ENCODE measurements at places on chromosomes 2 and 18.

- DNase-seq = peak; percentile 71
Observed at GRCh38 chr2:61763605-61764034, 90.2 kb downstream of the FAM161A start.

GRCh38 chr18:45715212-45715780 lies 8.7 kb upstream of the SLC14A1 start:
- no peak for DNase-seq

DNA sequence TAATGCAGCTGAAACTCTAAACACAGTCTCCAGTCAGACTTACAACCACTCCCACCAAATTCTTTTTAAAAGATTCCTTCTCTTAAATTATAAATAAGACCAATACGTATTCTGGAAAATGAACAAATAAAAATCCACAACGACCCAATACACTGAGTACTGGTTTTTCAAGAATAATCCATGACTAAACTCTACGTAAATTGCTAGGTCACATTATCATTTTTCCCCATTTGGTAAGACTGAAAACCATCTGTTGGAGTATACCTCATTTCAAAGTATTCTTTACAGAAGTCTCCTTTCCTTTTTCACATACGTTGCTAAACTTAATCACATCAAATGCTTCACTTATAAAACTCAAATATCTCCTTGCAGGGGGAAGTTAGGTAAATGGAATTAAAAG lies 6.0 kb downstream of the ZNF516 start:
- no peak for DNase-seq

- DNase-seq = no peak
Observed at GRCh38 chr18:68843473-68844089, 45.7 kb downstream of the CCDC102B start.

- peak; percentile 95 for DNase-seq
Observed at GRCh38 chr2:42132191-42132965, 36.8 kb upstream of the EML4 start.

- no peak for DNase-seq
Observed at GRCh38 chr18:48915626-48916425, 34.9 kb downstream of the SMAD7 start.

GRCh38 chr2:74864728-74865722 lies 31.1 kb downstream of the HK2 start:
- DNase-seq = no peak

- no peak for DNase-seq
Observed at GRCh38 chr2:141591787-141592186, 539.0 kb downstream of the LRP1B start.

GRCh38 chr2:105129722-105130232 lies 91.9 kb downstream of the MRPS9 start:
- DNase-seq = no peak

DNA sequence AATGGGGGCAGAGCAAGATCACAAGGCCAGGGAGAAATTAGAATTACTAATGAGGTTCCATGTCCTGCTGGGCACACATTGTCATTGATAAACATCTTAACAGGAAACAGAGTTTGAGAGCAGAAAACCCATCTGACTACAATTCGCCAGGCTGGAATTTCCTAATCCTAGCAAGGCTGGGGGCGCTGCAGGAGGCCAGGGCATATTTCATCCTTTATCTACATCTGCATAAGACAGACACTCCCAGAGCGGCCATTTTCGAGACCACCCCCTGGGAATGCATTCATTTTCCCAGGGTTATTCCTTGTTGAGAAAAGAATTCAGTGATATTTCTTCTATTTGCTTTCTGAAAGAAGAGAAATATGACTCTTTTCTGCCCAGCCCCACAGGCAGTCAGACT lies 152.7 kb downstream of the SUCLG1 start:
- DNase-seq = no peak

GRCh38 chr2:86256982-86257381 lies 57.7 kb downstream of the MRPL35 start:
- no peak for DNase-seq

DNA sequence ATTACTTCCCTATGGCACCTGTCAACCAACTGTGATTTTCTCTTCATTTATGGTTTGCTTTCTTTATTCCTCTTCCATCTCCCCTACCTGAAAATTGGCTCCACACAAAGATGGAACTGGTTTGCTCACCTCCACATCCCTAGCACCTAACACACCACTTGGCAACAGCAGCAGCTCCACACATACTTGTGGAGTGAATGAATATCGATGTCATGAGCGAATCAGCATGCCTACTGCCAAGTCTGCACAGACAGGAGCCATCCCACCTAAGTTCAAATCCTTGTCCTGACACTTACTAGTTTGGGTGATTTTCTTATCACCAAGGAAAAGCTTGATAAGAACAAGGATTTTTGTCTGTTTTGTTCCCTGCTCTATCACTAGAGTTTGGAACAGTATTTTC lies 191.4 kb upstream of the TMEM200C start:
- DNase-seq = no peak

DNA sequence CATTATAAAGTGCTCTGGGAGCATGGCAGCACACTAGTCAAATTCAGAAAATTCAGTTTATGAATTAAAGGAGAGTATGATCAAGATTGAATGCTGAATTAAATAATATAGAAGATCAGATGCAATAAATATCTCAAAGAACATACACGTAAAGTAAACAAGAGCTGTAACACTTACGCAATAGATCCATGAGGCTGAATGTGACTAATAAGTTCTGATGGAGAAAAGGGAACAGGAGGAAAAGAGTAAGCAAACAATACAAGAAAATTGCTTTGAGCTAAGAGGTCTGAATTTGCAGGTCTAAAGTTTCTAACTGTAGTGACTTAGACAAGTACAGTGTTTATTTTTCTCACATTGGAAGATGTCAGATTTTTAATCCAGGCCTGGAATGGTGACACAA lies 646.7 kb upstream of the ZNF804A start:
- DNase-seq = no peak

GRCh38 chr18:55404832-55405465 lies 183.0 kb downstream of the TCF4 start:
- no peak for DNase-seq

DNA sequence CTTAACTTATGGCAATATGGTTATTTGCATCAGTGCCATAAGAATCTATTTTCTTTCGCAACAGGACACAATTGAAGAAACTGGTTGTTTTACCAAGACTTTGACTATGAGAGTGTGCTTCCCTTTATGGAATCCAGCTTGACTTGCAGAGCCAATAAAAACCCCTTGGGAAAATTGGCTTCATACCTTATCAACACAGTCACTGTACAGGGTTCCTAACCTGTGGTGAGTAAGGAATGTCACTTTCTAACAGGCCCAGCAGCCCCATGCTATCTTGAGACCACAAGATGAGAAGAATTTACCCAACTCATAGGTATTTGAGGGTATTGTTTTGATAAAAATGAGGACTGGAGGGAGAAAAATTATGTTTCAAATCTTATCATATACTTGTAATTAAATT lies 418.5 kb upstream of the MAP2 start:
- DNase-seq = no peak

GRCh38 chr18:69626643-69627242 lies 226.1 kb downstream of the DOK6 start:
- DNase-seq = no peak

- peak; percentile 87 for DNase-seq
Observed at GRCh38 chr18:48922801-48923730, 27.7 kb downstream of the SMAD7 start.

GRCh38 chr2:48483506-48483905 lies 46.4 kb upstream of the STON1 start:
- no peak for DNase-seq

DNA sequence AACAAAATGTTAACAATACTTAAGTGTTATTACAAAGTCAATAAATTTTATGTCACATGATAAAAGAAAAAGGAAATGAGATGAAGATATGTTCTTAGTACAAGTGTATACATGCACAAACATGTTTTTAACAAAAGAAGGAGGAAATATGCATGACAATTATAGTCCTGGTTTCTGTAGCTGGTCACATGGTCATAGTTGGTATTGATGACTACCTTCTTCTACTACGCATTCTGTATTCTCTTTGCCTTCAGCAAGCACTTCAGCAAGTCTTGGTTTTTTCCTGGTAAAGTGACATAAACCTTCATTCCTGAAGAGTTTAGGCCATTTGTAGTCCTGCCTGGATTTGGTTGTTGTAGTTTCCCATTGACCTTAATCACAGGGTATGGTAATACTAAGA lies 121.3 kb upstream of the SYT4 start:
- no peak for DNase-seq

DNA sequence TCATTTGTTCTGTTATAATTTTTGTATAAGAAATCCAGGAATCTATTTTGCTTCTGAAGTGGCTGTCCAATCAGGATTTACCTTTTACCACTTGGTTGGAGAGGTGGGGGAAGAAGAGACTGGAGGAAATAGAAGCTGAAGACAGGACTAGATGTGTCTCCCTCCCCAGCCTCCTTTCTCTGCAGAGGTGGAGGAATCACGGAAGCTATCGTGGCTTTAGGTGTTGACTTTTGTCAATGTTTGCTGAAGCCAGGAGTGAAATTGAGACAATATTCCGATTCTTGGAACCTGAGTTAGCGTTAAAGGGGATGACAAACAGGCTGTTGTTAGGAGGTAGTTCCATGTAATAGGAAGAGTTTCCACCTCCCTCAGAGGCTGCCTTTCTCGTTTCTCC lies 43.5 kb downstream of the PDCL3 start:
- DNase-seq = no peak

DNA sequence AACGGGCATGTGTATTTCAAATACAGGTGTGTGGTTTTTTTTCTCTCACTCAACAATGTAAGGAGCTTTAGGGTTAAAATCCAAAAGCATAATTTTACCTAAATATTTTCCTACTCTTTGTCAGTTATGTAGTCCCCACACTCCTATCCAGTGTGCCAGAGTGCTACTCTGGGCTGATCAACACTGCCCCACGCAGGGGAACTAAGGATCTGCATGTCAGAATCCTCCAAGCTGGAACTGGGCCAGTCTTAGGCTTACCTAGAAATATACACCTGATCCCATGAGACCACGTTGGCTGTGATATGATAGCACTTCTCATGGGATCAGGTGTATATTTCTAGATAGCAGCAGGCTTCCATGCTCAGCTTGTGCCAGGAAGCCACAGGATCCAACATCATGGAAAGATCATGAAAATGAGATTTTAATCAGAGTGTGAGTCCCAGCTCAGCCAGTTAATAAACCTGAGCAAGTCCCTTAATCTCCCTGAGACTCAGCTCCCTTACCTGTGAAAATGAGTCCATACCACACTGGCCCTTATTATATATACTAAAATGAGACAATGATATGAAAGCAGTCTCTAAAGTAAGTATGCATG lies 29.7 kb downstream of the CCDC141 start:
- DNase-seq = no peak
